GM20000 (cell line): ENCODE measurements at places on chromosomes 7 and 10.

DNA sequence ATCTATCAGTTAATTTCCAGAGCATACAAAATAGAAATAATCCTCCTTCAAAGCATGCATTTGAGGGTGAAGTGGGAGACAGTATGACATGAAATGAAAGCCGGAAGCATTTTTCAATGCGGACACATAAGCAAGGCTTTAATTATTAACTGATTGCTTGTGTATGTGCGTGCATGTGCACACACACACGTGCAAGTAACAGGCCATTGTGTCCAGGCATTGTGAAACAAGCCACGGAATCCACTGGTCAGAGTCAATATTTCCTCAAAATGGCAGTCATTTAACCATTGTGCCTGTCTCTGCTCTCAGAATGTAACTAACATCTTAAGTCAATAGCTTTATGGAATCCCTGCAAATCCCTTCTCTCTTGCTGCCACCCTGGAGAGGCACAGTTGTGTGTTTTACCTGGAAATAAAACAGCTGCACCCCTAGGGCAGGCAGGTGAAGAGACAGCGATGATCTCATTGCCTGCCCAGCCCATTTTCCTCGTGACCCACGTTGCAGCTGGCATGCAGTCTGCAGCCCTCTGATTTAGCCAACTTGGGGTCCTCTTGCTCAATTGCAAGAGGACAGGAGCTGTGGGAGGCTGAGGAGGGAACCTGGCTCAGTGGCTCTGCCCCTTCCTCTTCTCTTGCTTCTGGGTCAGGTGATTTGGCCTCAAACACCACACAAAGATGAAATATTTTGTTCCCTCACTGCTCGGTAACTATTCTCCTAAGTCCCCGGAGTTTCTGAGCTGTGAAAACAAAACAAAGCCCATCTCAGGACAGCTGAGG lies 500.9 kb upstream of the ZMIZ1 start:
- no peak for DNase-seq

- DNase-seq, result peak; percentile 46
These were observed 125.9 kb upstream of the NOBOX start for GRCh38 chr7:144529269-144529926.

DNA sequence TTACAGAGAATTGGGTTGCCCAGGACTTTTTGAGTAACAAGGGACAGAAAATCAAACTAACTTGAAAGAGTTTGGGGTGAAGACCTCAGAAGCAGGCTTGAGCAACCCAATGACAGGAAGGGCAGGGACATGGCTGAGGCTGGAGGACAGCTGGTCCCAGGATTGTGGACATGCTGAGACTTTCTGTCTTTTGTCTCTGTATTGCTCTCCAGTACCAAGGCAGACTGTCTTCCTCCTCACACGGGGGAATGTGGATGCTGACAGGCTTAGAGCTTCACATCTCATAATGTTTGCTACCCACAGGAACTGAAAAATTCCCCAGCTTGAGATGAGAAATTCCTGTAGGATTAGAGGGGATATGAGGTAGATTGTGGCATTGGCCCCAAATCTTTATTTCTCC lies 229.6 kb downstream of the PHF14 start:
- DNase-seq, result no peak

GRCh38 chr10:7388602-7389001 lies 22.2 kb downstream of the SFMBT2 start:
- DNase-seq, result no peak

GRCh38 chr10:88181902-88182600 lies 318.6 kb downstream of the PTEN start:
- no peak for DNase-seq
